8988T (cell line): ENCODE measurements at places on chromosomes 7 and 10.
A peak's percentile ranks its signal among the peaks of the same experiment; 100 is the strongest.

DNA sequence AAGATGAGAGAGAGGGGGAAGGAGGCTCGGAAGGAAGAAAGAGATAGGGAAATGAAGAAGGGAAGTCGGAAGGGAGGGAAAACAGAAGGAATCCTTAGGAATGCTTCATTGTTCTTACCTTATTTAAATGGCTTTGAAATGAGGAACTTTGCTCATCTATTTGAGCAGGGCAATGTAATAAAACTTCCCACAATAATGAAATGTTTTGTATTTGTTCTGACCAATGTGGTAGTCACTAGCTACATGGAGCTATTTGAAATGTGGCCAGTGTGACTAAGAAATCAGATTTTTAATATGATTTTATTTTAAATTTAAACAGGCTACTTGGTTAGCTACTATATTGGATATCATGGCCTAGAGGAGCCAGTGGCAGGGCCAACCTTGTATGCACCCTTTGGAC is 510.6 kb downstream of the HTR7 start:
- DNase-seq = no peak

DNA sequence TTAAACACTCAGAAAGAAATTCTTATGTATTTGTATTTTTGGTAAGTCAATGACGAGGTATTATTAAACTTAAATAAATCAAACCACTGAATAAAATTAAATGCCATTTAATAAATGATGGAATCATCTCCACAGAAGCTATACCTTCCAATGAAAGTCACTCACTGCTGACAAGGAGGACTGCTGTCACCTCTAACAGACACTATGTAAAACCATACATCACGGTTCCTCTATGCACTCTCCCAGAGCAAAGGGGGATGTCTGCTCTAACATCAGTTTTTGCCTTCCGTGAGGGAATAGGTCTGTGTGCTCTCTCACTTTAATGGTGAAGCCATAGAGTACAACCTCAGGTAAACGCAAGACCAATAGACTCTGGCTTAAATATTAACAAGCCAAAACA is 99.7 kb upstream of the DDC start:
- no peak for DNase-seq

DNA sequence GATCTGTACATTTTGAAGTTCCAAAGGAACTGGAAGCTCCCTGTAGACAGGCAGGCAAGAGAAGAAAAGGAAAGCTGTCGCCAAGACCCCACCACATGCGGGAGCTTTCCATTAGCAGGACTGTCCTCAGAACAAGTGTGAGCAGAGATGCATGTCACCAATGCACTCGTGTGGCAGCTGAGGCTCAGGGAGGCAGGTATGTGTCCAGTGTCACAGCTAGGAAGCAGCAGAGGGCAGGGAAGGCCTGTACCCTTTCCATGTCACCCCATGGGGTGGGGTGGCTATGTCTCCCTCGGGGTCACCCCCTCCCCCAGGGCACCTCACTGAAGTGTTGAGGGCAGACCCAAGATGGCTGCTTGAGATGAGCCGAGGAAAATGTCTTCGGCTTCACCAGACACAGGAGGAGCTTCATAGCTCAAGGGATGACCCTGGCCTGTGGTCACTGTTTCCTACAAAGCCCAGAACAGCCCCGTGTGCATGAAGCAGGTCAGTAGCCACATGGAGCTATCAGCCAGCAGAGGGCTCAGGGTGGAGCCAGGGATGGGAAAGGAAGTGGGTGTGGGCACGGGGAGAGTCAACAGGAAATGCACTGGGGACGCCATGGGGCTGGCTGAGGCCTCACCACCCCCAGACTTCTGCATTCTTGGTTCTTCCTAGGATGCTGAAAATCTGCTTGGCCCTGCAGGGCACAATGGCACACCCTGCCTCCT is 96.6 kb downstream of the FAM53B start:
- peak; percentile 78 for DNase-seq

DNA sequence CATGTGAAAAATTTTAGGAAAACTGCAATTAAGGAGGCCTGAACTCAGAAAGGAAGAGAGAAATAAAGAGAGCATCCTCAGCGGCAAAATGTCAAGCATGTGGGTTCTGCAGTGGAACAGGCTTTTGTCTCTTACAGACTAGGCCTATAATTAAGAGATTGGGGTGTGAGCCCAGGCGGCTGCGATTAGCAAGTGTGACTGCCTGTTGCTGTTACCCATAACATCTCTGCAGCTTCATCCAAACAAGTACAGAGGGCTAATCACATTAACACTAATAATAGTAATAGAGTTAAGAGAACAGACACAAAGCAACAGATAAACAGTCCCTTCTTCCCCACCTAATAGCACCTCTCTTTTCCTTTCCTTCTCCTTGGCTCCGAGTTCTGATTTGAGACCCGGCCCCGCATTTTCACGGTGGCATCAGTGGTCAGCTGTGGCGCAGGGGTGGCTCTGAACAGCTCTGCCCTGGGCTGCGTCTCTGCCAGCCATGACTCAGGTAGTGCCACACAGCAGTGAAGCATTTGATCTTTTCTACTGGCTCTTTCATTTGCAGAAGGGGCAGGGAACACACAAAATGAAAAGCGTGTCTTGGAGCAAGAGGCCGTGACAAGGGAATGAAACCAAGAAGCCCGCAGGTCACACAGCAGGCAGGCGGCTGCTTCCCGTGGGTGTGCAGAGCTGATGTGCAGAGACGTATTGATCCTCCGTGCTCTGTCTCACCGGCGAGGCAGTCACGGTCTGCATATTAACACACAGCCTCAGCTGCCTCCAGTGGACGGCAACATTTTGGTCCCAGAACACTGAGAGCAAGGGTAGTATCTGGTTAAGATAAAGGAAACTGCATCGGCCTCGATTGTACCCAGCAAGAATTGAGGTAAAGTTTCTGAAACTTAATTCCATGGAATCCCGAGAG is 103.1 kb downstream of the KLF6 start:
- DNase-seq = no peak

- DNase-seq = peak; percentile 52
Observed at GRCh38 chr10:90871766-90872647, at the start of gene RPP30. RPP30 (plus strand) TSS chr10:90871974; CDS start chr10:90871987, 13 bp downstream.

GRCh38 chr7:149281508-149282330 is 19.7 kb downstream of the ZNF783 start:
- DNase-seq = no peak

DNA sequence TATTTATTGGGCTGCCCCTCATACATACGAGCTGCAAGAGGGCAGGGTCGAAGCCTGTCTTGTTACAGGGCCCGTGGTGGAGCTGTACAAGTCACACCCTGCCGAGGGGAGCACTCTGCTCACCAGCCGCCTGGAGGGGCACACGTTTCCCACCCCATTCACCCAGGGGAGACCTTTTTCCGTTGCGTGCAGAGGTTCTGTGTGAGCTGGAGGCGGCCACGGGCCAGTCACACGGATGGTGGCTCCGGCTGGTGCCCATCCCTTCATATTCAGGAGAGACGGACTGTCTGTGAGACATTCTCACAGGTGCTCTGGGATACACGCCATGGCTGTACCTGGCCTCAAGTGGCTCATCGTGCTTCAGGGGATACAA is 47.9 kb upstream of the FAM20C start:
- no peak for DNase-seq

- no peak for DNase-seq
Observed at GRCh38 chr10:62047228-62047892, 145.9 kb downstream of the ARID5B start.

GRCh38 chr7:87452279-87452678 is 23.2 kb downstream of the ABCB4 start:
- DNase-seq = no peak

DNA sequence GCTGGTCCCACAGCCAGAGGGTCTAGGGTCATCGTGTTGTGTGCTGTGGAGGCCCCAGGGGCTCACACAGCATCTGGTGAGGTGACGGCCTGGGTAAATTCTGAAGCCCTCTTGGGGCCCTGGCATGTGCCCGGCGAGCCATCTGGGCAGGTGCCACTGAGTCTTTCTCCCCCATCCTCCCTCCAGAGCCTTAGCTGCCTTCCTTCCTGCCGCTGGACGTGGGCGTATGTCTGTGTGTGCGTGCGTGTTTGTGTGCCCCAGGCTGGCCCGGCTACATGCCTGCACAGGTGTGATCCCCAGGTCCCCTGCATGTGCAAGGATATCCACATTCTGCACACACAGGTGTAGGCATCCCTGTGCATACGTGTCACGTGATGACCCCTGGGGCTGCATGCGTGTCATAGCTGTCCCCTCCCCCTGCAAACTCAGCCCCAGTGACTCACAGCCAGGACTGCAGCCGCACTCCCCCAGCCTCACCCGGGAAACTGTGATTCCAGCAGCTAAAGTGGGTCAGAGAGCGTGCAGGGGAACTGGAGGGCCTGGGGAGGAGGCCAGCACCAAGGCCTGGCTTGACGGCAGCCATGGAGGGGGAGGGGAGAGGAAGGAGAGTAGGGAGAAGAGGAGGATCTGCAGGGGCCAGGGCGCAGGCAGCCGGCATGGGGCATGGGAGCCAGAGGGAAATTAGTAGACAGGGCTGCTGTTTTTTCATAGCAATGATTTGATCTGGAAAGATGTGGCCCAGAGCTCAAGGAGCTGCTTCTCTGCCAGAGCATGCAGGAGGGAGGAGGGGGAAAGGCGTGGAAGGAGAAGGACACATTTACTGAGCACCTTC is 46.4 kb downstream of the ELFN1 start:
- DNase-seq = no peak

- no peak for DNase-seq
Observed at GRCh38 chr7:104967088-104967487, 46.9 kb upstream of the KMT2E start.

- no peak for DNase-seq
Observed at GRCh38 chr10:132527339-132528063, 10.1 kb upstream of the INPP5A start.

- DNase-seq = no peak
Observed at GRCh38 chr10:9296190-9296589, 1241.7 kb downstream of the GATA3 start.

DNA sequence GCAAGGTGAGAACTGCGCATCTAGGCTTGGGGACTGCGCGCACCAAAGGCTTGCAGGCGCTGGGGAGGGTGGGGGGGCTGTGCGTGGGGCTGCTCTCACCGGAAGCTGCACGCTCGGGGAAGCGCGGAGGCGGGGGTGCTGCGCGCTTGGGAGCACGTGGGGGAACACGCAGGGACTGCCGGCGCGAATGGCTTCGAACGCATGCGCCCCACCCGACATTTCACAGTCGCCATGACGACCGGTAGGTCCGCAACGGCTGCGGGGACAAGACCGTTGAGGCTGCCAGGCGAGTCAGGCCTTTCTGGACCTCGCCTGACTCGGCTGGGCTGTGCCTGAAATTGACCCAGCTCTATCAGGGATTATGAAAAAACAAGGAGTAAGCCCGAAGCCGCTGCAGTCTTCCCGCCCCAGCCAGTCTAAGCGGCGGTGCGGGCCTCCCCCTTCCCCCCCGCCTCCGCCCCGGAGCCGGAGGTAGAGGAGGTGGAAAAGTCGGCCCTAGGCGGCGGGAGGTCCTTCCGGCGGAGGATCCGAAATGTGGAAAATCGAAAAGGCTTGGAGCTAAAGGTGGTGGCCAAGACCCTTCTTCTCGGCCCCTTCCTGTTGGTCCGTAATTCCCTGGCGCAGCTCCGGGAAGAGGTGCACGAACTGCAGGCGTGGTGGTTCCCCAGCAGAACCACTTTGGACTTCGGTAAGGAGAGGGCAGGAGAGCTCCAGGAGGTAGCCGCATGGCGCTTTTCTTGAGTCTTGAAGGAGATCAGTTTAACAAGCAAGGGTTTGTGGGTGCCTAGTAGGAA is 34.9 kb upstream of the STEAP1 start:
- DNase-seq = no peak

GRCh38 chr10:48213047-48213446 is 61.4 kb downstream of the FRMPD2 start:
- DNase-seq = no peak

GRCh38 chr7:116236020-116236630 is 25.8 kb downstream of the TES start:
- no peak for DNase-seq

DNA sequence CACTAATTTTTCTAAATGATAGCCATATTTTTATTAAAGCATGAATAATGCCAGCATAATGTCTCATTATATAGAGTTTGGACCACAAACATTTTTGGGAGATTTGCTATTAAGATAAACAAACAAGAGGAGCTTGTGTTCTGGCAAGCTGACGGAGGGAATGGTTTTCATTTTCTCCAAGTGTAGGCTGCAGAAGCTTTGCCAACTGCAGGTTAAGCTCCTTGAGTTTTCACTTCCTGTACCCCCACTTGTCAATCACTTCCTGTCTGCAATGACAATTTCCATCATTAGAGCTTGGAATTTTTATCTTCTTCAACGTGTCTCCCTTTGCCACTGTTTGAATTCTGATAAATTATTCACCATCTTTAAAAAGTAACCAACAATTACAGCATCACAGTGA is 13.4 kb downstream of the EBF3 start:
- DNase-seq = no peak

DNA sequence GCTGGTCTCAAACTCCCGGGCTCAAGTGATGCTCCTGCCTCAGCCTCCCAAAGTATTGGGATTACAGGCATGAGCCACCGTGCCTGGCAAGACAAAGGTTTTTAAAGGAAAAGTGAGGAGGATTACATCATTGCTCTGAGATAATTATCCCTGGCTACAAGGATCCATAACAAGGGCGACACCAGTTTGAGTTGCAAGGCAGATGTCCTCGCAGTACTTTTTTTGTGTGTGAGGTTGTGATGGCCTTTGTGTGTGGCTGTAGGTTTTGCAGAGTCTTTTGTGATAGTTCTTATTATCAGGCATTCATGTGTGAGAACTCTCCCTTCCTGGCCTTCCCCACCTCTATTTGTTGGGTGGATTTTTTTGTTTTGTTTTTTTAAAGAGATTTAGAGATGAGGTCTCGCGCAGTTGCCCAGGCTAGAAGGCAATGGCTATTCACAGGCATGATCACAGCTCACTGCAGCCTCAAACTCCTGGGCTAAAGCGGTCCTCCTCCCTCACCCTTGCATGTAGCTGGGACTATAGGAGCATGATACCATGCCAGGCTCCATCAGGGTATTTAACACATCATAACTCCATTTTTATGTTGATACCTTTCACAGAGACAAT is 10.0 kb downstream of the BTBD16 start:
- no peak for DNase-seq

DNA sequence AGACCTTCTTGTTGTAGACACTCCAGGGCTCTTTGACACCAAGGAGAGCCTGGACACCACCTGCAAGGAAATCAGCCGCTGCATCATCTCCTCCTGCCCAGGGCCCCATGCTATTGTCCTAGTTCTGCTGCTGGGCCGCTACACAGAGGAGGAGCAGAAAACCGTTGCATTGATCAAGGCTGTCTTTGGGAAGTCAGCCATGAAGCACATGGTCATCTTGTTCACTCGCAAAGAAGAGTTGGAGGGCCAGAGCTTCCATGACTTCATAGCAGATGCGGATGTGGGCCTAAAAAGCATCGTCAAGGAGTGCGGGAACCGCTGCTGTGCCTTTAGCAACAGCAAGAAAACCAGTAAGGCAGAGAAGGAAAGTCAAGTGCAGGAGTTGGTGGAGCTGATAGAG is 5.5 kb downstream of the GIMAP7 start:
- DNase-seq = no peak

- DNase-seq = no peak
Observed at GRCh38 chr10:111873621-111874135, 309.9 kb downstream of the GPAM start.

- no peak for DNase-seq
Observed at GRCh38 chr7:47518827-47519226, 63.1 kb downstream of the TNS3 start.

- DNase-seq = no peak
Observed at GRCh38 chr10:93073539-93074146, at the start of gene CYP26A1. CYP26A1 (plus strand) TSS chr10:93073893; CDS start chr10:93073935, 42 bp downstream.

GRCh38 chr10:86258941-86259340 is 107.7 kb downstream of the GRID1 start:
- no peak for DNase-seq
